ENCODE measurements at places on chromosomes 2 and 18.

DNA sequence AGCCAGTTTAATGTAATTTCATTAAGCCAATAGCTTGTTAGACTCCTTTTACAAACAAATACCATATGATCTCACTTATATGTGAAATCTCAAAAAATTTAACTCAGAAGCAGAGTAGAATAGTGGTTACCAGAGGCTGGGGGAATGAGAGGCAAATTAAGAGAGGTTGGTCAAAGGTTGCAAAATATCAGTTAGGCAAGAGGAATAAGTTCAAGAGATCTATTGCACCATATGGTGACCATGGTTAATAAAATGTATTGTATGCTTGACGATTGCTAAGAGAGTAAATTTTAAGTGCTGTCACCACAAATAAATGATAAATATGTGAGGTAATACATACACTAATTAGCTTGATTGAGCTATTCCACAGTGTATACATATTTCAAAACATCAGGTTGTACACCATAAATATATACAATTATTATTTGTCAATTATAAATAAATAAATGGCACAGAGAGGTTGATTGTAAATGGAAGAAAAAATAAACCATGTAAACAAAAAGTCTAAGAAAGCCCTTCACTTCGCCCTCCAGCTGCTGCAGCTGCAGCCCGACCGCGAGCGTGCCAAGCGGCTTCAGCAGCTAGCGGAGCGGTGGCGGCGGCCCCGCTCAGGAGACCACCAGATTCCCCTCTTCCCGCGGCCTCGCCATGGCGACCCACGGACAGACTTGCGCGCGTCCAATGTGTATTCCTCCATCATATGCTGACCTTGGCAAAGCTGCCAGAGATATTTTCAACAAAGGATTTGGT, 23.0 kb upstream of the ACTR2 start:
- DNase-seq = no peak

DNA sequence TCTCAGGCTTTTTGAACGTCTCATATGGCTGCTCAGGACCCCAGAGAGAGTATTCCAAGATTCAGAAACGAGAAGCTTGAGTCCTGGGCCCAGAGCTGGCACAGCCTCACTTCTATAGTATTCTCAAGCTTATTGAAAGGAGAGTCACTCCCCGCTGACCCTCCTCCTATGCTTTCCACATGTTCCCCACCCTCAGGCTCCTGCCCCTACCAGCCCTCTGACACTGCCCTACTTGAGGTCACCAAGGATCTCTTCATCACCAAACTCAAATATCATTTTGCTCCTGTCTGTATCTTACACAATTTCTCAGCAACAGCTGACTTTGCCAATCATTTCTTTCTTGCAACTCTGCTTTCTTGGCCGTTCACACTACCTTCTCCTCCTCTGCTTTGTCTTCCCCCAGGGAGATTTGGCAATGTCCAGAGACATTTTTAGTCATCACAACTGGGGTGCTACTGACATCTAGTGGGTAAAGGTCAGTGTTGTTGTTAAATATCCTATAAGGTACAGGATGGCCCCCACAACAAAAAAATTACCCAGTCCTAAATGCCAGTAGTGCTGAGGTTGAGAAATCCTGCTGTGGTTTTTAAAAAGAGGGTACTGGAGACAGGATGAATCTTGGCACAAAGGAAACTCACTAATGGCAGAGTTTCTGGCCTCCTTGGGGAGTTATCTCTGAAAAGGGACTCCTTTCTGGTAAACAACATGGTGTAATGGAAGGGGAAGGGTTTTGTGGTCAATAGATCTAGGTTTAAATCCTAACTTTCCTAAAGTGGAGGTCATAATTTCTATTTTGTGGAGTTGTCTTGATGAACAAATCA, 26.9 kb upstream of the INSIG2 start:
- peak; percentile 22 for DNase-seq

DNA sequence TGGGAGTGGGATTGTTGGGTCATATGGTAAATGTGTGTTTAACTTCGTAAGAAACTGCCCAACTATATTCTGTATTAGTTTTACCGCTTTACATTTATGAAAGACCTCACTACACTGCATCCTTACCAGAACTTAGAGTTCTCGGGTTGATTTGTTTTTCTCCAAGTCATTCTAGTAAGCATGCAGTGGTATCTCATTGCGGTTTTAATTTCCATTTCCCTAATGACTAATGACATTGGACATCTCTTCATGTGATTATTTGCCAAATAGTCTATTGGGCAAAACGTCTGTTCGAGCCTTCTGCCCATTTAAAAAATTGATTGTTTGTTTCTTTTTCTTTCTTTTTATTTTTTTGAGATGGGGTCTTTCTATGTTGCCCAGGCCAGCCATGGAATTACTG, 6.8 kb downstream of the FBLN7 start:
- no peak for DNase-seq

- DNase-seq = no peak
These were observed 373 bp downstream of the EIPR1 start for GRCh38 chr2:3377279-3377611.

DNA sequence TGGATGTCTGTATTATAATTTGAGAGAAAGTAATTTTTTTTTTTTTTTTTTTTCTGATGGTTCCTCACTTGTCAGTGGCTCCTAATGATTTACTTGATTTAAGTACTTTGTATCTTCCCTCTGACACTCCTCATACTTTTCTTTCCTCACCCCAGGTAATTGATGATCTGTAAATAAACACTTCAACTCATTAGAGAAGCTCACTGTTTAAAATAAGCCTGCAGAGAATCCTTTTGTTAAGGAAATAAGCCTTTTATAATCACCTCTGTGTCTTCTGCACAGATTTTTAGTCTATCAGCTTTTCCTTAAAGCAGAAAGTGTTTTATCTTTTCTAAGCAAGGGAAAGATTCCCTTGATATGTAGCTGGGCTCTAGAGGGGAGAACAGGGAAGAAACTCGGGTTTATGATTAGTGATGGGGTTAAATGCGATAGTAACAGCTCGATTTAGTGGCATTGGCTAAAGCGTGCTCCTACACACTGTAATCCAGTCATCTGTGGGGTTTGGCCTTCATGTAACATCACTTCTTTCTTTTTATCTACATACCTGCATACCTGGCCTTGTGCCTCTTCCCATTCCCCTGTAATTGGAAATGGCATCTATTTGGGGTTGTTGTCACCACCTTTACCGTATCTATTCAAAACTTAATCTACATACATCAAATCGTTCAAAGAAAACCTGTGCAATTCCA, 60.1 kb upstream of the LRRTM1 start:
- DNase-seq = no peak

DNA sequence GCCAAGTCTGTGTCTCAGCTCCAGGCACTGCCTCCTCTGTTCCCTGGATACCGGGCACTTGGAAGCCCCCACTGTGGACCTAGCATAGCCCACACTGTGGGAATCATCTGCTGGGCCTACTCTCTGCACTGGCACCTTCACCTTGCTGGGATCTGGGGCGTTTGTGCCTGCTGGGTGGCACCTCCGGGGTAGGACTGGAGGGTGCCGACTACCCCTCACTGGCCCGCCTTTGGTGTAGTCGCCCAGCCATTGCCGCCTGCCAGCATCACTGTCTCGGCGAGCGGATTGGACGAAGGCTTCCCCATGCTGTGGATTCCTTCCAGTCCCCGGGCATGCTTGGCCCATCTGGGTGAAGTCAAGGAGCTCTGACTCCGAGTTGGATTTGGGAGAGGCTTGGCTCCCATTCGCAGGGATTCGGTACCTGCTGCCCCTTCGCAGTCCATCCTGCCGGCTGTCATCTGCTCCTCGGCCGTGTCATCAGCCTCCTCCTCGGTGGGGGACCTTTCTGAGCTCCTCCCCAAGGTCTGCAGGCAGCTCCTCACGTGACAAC, 180.6 kb upstream of the HDAC4 start:
- DNase-seq = no peak

DNA sequence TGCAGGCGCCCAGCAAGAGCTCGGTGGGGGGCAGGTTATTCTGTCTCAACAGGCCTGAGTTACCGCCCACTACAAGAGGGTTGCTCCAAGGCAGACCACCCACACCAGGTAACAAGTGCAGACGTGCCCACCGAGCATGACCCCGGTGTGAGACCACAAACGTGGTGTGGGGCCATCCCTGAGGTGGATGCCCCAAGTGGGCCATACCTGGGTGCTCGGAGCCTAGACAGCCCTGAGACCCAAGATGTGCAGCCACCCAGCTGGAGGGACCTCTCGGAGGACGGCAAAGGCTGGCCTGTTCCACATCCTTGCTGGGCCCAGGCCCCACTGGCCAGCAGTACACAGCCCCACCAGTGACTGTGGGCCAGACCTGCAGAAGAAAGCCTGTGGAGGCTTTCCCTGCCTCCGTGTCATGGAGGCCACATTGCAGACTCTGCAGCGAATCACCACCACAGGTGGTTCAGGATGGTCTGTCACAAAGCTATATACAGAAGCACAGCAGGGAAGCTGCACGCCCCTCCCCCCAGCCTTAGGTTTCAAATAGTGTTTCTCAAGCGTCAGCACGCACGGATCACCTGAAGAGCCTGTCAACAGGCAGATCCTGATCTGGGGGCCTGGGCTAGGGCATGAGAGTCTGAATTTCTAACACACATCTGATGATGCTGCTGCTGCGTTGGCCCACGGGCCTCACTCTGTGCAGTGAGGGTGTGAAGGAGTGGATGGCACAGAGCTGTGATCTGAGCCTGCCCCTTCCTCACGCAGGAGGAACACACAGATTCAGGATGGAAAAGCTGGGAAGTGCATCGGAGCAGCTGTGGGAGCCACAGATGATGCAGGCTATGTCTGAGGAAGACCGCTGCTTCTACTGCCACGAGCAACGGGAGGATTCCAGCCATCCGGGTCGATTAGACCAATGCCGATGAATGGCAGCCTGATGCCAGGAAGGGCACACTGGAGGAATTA, 96.8 kb downstream of the UXS1 start:
- DNase-seq = no peak

DNA sequence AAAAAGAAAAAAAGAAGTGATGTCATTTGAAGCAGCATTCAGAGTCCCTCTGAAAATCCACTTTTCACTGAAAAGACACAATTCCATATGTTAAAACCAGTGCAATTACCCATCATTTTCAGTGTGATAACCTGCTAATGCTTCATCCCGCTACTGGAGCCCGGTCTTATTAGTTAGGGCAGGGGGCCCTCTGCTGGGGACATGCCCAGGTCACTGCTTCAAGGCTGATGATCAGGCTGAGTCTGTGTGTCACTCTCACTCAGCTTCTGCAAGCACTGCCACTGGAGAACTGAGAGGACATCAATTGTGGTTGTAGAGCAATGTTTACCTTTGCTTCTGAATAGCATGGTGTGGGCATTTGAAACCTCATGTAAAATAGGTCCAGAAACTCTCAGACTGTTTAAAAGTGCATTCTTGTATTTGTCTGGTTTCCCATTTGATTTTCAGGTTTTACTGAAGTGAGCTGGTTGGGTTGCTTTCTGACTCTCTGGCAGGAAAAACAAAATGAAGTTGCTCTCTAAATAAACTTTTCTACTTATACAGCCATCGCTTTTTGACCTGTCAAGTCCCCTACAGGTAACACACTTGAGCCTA, 49.2 kb upstream of the NXPH2 start:
- DNase-seq = no peak

DNA sequence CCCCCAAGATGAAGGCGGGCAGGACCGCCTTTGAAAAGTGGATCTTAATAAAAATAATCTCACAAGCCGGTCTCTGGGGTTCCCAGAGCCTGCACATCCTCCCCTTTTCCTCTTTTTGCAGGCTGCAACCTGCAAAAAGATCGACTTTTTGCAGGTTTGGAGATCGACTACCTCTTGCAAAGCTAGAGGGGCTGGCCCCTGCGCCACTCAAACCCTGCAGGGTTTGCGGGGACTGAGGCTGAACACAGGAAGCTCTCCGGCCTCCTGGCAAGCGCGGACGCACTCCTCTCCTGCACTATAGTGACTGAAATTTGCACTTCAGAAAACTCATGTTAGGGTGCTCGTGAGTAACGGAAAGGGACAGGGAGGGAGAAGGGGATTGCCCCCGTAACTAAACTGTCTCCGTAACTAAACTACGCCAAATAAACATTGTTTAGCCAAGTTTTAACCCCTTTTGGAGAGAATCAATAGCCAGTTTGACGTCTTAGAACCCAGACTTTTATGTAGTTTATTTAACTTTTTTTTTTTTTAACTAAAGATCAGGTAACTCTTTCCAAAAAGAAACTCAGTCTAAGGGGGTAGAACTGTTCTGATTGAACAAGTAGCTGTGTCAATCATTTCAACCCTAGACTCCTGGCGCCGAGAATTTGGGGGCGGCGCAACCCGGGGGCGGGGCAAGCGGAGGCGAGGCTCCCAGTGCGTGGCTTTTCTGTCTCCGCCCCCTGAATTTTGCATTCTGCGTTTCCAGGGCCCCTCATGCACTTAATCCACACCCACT, 2.5 kb downstream of the IGFBP5 start:
- peak; percentile 52 for DNase-seq

DNA sequence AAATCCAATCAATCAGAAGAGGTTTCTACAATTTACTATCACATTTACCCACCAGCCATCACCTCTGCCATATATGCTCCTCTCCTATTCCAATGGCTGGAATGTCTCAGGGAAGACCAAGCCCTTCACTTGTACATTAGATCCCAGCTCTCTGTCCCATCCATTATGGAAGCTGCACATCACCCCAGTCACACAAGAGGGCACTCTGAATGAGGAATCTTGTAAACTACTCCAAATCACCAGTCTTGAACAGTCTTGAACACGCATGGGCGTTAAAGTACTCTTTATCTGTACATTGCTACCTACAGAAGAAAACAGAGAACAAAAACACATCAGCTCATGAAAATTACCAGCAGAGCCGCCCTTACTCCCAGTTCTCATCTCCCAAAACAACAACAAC, 38.7 kb downstream of the ZC3H8 start:
- no peak for DNase-seq

- DNase-seq = peak; percentile 61
These were observed 83.9 kb downstream of the PDK1 start for GRCh38 chr2:172639823-172640222.

DNA sequence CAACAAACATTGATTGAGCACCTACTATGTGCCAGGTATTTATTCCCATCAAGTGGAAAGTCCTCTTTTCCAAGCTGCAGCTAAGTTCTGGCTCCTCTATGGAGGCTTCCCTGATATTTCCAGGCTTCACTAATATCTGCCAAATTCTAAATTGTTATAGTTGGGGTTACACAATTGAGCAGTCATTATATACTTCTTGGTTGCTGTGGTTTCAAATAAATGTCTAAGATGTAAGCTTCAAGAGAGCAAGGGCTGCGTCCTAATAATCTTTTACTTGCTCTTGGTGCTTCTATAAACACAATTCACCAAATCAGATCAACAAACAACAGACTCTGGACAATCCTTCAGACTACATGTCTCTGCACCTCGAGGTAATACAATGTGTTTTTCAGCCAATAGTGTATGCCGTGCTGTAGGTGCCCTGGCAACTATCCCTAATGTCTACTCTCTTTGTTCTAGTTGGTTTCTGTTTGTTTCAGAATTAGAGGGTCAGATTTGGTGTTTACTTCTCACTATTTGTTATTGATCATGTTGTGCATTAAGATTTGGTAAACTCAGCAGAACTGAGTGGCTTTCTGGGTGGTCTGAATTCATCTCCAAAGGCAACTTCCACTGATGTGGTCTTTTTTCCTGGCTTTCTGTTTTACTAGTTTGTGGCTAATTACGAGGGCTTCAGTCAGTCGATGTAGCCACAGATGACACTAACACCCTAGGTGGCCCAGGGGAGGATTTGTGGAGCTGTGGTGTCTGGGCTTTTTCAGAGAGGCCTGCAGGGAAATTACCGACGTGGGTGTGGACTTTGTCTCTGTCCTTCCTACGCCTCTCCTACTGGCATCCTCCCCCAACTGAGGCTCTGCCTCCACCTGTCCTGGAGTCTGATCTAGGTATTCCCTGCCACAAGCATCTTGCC, 50.4 kb downstream of the CDCA7 start:
- no peak for DNase-seq

Data from AG09319 (cell line).